AG09319 (cell line): ENCODE measurements at places on chromosomes 5 and 9.

DNA sequence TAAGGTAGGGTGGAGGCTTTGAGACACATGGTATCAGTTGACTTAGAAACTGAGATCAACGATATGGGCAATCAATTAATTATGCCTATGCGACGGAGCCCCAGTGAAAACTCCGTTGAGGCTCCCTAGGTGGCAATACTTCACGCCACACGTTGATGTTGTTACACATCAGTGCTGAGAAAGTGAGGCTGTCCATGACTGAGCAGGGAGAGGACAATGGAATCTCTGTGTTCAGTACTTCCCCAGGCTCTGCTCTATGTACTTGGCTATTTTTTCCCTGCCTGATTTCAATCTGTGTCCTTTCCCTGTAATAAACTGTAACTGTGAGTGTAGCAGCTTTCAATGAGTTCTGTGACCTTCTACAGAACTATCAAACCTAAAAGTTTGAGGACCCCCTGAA, 211.7 kb downstream of the SNCAIP start:
- no peak for DNase-seq

- DNase-seq: no peak
These were observed 120.5 kb upstream of the BOD1 start for GRCh38 chr5:173736923-173737412.

DNA sequence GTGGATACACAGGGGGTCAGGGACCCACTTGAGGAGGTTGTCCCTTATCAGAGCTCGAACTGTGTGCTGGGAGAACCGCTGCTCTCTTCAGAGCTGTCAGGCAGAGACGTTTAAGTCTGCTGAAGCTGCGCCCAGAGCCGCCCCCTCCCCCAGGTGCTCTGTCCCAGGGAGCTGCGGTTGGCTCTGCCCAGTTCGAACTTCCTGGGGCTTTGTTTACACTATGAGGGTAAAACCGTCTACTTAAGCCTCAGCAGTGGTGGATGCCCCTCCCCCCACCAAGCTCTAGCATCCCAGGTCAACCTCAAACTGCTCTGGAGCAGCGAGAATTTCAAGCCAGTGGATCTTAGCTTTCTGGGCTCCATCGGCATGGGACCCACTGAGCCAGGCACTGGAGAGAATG, 15.9 kb downstream of the SRD5A1 start:
- DNase-seq: no peak

DNA sequence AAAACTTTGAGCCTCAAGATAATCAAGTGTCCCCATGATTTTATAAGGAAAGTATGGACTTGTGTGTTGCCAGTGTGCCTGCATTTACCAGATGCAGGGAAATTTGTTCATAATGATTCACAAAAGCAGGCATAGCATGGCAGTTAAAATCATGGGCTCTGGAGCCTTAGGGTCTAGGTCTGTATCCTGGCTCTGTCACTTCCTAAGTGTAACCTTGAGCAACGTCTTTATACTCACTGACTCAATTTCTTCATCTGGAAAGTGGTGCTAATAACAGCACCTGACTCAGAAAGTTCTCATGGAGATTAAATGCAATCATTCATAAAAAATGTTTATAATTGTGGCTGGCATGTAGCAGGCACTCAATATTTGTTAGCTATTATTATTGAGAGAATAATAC, 234.9 kb downstream of the SAXO1 start:
- DNase-seq: no peak

- no peak for DNase-seq
These were observed 73.2 kb downstream of the TRIO start for GRCh38 chr5:14216372-14216771.

DNA sequence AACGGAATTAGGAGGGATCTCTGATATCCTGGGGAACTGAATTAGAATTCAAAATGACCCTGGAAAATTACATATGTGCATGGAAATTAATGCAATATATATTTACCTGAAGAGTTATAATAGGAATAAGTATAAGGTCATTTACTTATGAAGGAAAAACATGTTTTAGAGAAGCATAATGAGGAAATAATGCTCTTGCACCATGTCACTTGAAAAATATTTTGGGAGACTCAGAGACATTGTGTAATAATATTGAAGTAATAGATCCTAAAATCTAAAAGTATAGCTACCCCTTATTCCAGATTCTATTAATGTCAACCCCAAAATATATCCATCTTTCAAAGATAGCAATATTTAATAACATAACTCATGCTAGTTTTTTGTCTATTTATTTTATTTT, 28.4 kb downstream of the SPZ1 start:
- DNase-seq: no peak

GRCh38 chr5:17308326-17309065, 91.1 kb downstream of the BASP1 start:
- DNase-seq: no peak

GRCh38 chr5:72307573-72307967, 12.5 kb downstream of the MRPS27 start:
- DNase-seq: no peak

DNA sequence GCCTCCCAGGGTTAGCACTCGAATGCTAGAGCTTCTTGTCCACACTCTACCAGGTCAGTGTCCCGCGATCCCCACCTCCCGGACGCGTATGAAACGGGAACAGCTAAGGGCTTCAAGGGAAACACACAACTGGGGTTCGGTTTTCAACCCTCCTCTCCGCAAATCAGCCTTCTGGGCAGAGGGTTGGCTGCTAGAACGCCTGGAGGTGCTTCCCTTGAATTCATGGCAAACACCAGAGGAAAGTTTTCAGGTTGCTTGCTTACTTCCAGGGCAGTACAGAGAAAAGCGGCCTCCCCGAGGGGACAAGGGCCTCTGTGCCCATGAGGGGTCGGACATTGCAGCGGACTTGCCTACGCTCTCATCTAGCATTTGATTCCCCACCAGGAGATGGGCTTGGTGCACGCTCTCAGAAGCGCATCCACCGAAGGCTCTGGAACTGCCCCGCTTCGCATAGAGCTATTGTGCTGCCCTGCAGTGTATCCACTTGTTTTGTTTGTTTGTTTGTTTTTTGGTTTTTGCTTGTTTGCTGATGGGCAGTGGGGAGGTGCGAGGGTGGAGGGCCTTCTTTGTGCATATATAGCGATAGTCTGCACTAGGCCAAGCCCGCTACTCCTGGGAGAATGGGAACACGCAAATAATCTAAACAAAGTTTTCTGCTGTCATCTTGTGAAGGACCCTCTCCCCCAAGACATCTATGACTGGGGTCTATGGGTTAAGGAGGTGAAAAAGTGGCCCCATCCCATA, 1.3 kb upstream of the DMRT3 start:
- DNase-seq: no peak

DNA sequence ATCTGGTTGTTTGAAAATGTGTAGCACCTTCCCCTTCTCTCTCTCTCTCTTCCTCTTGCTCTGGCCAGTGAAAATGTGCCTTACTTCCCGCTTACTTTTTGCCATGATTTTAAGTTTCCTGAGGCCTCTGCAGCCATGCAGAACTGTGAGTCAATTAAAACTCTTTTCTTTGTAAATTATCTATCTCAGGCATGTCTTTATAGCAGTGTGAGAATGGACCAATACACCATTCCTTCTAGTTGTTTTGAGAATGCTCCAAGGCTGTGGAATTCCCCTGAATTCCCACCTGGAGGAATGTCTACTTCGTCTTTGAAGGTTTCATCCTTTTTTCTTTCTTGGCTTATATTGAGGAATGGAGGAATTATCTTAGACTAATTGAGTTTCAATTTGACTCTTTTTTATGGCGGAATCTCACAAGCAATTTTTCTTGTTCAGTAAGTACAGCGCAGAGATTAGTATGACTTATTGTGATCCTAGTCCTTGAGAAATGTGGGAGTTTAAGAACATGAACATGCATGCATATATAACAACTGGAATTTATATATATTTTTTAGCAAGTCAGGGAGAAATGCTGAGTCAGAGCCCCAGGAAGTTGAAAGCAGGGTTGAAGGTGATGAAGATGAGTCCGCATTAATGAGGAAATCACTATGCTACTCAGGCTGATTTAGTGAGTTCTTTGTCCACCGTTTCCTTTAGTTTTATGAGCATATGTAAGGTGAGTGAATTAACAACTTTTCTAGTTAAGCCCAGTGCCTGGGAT, 488.1 kb upstream of the ADAMTS16 start:
- DNase-seq: no peak

- no peak for DNase-seq
These were observed 186.1 kb downstream of the C9orf152 start for GRCh38 chr9:110021891-110022290.

DNA sequence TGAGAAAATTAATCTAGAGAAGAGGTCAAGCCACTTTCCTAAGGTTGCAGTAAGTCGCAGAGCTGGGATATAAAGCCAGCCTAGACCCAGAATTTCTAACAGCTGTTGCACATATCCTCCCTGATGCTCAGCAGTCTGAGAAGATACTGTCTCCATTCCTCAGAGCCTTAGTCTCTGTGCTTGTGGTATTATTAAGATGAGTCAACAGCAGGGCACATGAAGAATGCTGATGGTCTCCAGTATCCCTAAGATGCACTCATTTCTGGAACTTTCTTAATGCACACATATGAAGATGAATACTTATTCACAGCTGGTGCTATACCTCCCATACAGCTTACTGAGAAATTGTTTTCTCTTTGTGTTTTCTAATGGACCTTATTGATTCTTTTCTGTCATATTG, 32.5 kb downstream of the SGCD start:
- DNase-seq: peak; percentile 44
